ENCODE measurements at places on chromosomes 13 and 19.

DNA sequence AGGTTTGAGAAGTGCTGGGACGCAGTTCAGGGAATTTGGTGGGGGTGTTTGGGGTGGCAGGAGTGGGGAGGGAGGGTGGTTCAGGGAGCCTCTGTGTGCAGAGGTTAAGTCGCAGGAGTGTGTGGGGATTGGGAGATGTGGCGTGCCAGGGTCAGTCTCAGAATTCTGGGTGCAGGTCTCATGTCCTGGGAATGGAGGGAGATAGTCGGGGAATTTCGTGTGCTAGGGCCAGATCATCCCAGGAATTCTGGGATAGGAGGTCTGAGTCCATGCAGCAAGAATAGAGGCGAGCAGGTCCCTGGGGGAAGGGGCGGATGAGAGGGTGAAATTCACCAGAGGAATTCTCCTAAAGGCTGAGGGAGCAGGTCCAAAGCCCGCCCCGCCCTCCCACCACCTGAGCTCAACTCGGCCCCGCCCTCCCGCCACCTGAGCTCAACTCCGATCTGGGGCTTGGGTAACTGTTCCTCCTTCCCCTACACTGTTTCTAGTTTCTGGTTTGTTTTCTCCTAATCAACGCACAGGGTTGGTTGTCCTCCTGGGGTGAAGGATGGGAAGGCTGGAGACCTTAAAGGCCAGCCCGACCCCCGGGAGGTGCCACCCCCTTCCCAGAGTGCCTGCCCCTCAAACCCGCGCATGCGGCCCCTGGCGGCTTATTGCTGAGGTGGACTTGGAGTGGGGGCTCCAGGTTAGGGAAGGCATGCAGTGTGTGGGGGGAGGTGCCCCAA is 15.2 kb downstream of the KCNC3 start:
- no peak for DNase-seq

DNA sequence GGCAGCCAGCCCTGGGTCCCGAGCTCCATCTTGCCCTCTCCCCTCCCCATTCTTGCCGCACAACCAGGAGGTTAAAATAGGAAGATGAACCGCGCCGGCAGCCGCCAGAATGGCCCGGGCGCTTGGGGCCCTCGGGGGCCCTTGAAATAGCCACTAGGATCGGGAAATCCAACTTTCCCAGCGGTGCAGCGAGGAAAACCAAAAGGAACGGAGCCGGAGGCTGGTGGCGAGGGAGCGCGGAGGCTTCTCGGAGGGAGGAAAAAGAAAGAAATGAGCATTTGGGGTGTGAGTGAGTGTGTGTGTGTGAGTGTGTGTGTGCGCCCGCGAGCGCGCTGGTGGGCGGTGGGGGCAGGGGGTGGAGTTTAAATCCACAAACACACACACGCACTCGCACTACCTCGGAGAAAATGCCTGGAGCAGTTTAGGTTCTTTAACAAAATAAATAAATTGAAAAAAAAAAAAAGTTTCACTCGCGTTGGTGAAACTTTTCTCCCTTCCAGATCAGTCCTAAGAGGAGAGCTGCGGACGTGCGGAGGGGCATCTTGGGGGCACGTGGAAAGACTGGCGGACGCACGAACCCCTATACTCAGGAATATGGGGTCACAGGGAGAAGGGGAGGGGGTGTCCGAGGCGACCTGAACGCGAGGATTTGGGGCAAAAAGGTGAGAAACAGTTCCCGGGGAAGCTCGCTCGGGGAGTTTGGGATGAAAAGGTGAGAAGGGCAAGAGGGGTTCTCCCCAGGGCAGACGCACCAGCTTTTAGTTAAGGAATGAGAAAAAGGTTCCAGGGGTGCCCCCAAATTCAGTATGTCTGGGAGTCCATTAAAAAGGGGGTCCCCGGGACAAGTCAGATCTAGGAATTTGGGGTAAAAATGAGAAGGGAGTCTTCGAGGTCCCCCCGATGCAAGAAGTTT is 1.3 kb downstream of the RFX2 start:
- DNase-seq, result no peak

DNA sequence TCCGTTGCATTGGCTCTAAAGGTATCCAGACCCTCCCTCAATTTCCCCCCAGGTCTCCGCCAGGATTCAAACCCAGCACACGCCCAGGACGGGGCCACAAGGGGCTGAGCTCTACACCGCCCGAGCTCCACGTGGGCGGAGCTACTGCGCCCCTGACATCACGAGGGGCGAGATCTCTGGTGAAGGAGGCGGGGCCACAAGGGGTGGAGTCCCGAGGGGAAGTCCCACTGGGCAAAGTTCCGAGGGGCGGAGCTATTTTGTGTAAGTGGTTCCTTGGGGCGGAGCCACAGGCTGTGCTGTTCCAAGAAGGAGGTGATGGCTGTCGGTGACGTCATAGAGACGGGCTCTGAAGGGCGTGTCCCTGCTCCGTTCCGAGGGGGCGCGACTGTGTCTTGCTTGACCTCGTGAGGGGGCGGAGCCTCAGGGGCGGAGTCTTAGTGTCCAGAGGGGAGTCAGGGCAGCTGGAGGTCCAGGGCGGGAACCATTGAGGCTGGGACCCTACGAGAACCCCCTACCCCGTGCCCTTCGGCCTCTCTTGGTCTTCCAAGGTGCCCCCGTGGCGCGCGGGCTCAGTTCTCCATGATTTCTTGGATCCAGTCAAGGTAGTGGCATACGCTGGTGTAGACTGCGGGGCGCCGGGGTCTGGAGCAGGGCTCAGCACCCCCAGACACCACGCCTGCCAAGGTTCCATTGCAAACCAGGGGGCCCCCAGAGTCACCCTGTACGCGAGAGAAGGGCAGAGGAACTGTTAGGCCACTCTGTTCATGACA is 1.3 kb upstream of the KLK8 start:
- DNase-seq, result no peak

GRCh38 chr19:37932985-37933936 is 26.3 kb downstream of the SIPA1L3 start:
- no peak for DNase-seq

GRCh38 chr19:45340232-45340898 is at the start of gene KLC3:
KLC3 (plus strand) TSS chr19:45340750; CDS start chr19:45345542, 4,792 bp downstream.
- DNase-seq, result no peak

GRCh38 chr19:47309608-47310007 is at the start of gene C5AR1:
C5AR1 (plus strand) TSS chr19:47309861; CDS start chr19:47309896, 35 bp downstream.
- no peak for DNase-seq

DNA sequence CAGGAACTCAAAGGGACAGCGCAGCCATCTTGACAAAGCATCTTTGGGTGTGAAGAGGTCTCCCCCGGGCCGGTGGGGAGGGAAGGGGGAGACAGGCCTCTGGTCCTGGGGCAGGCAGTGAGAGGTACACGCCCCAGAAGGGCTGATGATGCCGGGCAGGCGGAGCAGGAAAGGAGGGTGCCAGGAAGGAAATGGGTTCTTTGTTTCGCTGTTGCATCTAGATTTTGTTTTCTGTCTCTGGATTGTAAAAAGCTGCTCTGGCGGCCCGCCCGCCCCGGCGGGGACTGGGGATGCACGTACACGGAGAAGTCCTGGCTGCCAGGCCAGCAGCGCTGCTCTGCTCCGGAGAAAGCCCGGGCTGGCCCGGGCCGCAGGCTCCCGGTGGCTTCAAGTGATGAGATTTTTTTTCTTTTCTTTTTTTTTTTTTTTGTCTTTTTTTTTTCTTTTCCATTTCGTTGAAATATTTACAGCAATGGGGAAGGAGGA is 13.2 kb upstream of the ASF1B start:
- no peak for DNase-seq

DNA sequence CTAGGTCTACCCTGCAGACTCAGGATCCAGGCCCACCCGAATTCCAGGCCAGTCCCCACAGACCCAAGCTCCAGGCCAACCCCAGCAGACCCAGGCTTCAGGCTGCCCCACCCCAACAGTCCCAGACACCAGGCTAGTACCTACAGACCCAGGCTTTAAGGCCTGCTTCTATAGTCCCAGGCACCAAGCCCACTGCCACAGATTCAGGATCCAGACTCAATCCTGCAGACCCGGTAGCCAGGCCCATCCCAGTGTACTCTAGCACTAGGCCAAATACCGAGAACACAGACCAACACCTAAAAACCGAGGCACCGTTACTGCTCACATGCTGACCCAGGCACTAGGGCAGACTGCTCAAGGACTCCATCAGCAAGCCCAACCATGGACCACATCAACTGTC is 862.3 kb downstream of the UQCRFS1 start:
- DNase-seq, result no peak

- DNase-seq, result no peak
Observed at GRCh38 chr13:110125157-110125556, 181.8 kb downstream of the COL4A1 start.

DNA sequence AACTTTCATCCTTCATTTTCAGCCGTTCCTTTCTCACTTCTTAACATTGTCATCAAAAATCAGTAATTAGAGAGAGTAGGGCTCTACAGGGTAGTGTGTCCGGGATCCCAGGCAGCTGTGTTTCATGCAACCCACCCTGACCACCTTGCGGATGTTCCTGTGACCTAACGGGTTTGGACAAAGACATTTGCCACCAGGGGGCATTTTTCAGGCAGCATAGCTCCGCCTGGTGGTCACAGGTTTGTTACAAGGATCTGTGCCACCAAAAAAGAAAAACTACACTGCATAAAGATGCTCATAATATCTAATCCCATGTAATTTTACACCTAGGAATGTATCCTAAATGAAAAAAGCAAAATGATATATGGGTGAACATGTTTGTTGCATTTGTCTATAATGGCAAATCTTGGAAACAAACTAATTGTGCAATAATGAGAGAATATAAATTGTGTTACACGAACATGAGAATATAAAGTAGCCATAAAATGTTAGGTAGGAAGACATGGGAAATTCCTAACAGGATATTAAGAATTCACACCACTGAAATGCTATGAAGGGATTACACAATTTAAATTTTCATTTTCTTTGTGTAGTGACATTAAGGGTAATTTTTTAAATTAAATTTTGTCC is 123.0 kb downstream of the SLC7A1 start:
- no peak for DNase-seq

DNA sequence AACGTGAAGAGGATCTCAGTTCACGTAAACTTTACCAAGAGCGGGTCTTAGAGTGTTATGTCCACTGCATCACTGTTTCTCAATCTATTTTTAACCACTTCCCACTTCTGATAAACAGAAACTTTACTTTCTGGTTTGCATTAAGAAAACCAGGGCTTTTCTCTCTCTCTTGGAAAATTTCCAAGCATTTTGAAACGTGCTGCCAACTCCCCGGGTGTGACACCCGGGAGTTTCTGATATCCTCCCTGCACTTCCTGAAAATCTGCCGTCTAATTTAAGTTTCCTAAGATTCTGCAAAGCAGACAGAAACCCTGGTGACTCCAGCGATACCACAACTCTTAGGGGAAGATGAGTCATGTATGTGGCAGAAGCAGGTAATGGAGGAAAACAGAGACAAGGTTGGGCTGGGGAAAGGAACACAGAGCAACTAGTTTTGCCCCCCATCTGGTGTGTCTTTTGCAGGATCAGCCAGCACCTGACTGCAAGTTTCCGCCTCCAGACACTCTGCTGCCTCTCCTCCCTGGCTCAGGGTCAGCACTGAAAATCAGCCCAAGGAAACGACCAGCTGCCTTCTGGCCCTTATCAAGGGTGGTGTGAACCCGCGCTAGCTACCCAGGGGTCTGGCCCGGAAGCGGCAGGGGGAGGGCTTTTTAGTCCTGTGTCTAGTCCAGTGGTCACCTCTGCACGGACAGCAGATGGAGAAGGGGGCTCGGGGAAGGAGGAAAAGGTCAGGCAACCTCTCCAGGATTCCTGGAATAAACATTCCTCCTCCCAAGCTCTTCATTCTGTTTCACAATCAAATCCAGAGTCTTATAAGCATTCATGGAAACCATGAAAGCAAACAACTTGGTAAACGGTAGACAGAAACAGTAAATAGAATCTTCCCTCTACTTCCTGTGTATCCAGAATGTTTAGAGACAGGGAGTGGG is 11.3 kb upstream of the FFAR2 start:
- no peak for DNase-seq

- DNase-seq, result no peak
Observed at GRCh38 chr19:39438270-39438934, 2.7 kb upstream of the RPS16 start.

- no peak for DNase-seq
Observed at GRCh38 chr19:31385744-31386143, 36.5 kb upstream of the TSHZ3 start.

- no peak for DNase-seq
Observed at GRCh38 chr13:93499991-93500390, 273.4 kb downstream of the GPC6 start.

DNA sequence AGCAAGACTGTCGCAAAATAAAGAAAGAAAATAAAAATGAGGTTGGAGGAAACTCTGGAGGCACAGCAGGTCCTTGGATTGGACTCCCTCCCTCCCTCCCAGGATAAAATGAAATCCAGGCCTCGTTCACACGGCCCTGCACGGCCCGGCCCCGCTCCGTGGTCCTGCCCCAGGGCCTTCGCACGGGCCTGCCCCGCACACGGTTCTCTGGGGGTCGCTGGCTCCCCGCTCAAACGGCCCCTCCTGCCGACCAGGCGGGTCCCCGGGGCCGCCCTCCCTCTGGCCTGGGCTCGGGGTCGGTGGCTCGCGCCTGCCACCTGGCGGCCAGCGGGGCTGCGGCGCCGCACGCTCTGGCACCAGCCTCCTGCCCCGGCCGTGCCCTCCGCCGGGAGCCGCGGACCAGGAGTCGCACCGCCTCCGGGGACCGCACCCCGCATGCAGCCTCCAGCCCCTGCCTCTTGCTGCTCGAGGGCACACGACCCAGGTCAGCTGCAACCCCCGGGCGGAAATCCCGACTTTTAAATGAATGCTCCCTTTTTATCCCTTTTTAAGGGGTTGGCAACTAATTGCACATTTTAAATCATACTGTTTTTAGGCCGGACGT is 1.5 kb upstream of the WDR18 start:
- no peak for DNase-seq
